ENCODE measurements at places on chromosomes 5 and 9. TPM values are rescaled to one million over a fixed set of nuclear protein-coding genes. Genes with fewer than 3 reads are reported as not detected.

Gene PTRH1
- total RNA-seq = 4.4 TPM

Gene IQGAP2
- 68.2 TPM for total RNA-seq

Gene PHYHD1
- total RNA-seq = 5.5 TPM

Gene PGM5
- 0.42 TPM for total RNA-seq

Gene TNC
- total RNA-seq = 0.16 TPM

Gene FLT4
- total RNA-seq = 5.4 TPM

Gene TRPM3
- total RNA-seq = not detected

Gene SLC9A3
- total RNA-seq = 1.9 TPM

Gene IFNA13
- not detected for total RNA-seq

Gene ARHGEF39
- total RNA-seq = 0.57 TPM

Gene C6
- total RNA-seq = 0.49 TPM

Gene SAPCD2
- total RNA-seq = 0.33 TPM

Gene ZDHHC11B
- total RNA-seq = 3.6 TPM

Gene IL9
- total RNA-seq = not detected

Gene SPACA9
- total RNA-seq = 1.4 TPM

Gene MEIKIN
- total RNA-seq = not detected

Gene SERINC5
- 109 TPM for total RNA-seq

Gene KLHL3
- total RNA-seq = 15.1 TPM

Gene SLC45A2
- total RNA-seq = not detected

Gene PKN3
- 2.1 TPM for total RNA-seq

Gene CDH9
- total RNA-seq = not detected

Gene NUDT12
- 1.2 TPM for total RNA-seq

Gene CER1
- total RNA-seq = not detected

Gene PDLIM4
- not detected for total RNA-seq

Gene HRCT1
- total RNA-seq = not detected

Gene CCNO
- not detected for total RNA-seq

Gene OR5C1
- total RNA-seq = not detected

Gene TMEM38B
- total RNA-seq = 14.9 TPM

Gene GABRA6
- total RNA-seq = not detected

Gene TMC1
- total RNA-seq = not detected

Gene WDR31
- 0.42 TPM for total RNA-seq

Gene TSLP
- not detected for total RNA-seq

Gene TMCO6
- total RNA-seq = 24.9 TPM

Gene FER
- total RNA-seq = 7.3 TPM

Gene NR2F1-AS1
- total RNA-seq = not detected

All from T-cell (primary cell).